ENCODE measurements at places on chromosomes 13 and 19. TPM values are rescaled to one million over a fixed set of nuclear protein-coding genes. Genes with fewer than 3 reads are reported as not detected.

DNA sequence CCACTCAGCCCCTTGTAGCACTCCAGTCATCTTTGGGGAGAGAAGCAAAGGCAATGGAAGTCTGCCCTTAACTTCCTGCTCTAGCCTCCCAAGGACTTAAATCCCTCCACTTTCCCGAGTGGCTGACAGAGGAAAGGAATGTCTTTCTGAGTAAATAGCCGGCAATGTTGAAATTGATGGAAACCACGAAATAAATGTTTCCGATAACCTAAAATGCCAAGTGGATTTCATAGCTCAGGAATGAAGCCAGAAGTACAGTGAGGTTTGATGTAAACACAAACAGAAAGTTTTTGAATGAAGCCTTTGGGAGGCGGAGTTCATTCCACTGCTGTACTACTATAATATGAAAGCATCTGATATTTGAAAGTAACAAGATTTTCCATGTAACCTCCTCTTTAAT is 14.0 kb upstream of the TBC1D4 start:
- DNase-seq, result no peak

- no peak for DNase-seq
Measured at GRCh38 chr19:31092274-31092673, 257.0 kb downstream of the TSHZ3 start.

DNA sequence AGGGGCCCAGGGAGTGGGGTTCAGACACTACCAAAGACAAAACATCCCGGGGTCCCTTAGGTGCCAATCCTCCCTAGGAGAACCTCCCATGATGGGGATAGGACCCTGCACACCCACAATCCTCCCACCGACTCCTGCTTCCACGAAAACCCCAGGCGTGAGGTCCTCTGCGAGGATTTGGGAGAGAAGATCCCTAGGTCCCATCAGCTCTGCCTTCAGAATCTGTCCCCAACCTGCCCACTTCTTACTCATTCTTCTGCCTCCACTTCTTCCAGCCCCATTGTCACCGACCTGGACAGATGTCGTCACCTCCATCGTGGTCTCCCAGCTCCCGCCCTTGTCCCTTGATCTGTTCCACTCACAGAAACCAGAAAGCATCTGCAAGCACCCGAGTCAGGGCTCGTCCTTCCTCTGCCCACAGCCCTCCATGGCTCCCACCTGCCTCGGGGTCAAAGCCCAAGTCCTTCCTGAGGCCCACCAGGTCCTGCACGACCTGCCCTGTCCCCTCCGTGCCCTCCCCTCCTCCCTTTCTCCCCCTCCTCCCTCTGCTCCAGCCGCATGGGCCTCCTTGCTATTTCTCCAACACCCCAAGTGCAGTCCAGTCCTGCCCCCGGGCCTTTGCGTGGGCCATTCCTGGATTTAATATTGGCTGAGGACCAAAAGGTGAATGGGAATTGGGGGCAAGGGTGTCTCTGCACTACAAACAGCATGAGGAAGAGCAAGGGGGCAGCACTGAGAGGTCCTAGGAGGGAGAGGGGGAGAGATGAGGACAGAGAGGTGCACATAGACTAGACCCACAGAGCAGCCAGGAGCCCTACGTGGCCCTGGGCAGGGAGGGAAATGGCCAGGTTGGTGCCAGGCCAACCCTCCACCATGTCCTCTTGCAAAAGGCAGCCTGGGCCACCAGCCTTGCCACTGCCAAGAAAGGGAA is 51.3 kb downstream of the PTPRS start:
- no peak for DNase-seq

DNA sequence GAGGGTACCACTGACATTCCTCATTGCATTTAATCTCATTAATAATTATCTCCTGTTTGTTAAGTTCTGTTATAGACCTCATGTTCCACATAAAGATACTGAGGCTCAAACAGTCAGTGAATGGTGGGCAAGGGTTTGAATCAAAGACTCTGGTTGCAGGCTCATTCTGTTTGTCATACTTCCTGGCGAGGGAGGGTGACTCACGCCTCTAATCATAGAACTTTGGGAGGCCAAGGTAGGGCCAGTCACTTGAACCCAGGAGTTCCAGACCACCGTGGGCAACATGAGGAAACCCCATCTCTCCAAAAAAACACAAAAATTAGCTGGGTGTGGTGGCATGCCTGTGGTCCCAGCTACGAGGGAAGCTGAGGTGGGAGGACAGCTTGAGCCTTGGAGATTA is 220.7 kb upstream of the MIR17HG start:
- DNase-seq, result no peak

DNA sequence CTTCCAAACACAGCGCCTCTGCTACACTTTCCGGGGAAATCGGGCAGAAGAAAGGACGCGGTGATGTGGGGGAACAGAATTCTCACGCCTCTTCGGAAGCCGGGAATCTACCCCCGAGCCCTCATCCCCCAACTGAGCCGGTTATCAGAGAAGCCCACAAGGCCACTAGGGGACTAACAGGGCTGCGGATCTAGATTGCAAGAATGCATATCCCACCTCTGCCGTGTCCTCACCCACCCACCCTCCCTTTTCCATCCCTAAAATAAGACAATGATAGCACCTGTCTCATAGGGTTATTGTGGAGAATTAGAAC is 1.1 kb downstream of the IGFLR1 start:
- no peak for DNase-seq

The SYNGR4 gene
- total RNA-seq, result 0.17 TPM

The IL4I1 gene
- total RNA-seq, result not detected

The DCLK1 gene
- 5.5 TPM for total RNA-seq

The NLRP11 gene
- total RNA-seq, result not detected

The ERFL gene
- total RNA-seq, result not detected

Measured in NCI-H460 (cell line).